NCI-H69 (cell line): ENCODE measurements at places on chromosomes 4 and X.
A peak's percentile ranks its signal among the peaks of the same experiment; 100 is the strongest.

GRCh38 chrX:147174591-147174990, 360.0 kb upstream of the CXorf51A start:
- no peak for DNase-seq

DNA sequence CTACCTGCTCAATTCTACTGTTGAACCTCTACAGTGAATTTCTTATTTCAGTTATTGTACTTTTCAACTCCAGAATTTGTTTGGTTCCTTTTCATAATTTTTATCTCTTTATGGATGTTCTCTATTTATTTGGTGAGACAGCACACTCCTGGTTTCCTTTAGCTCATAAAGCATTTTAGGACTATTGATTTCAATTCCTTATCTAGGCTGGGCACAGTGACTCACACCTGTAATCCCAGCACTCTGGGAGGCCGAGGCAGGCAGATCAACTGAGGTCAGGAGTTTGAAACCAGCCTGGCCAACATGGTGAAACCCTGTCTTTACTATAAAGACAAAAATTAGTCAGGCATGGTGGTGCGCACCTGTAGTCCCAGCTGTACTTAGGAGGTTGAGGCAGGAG, 57.7 kb downstream of the THOC2 start:
- DNase-seq, result no peak

DNA sequence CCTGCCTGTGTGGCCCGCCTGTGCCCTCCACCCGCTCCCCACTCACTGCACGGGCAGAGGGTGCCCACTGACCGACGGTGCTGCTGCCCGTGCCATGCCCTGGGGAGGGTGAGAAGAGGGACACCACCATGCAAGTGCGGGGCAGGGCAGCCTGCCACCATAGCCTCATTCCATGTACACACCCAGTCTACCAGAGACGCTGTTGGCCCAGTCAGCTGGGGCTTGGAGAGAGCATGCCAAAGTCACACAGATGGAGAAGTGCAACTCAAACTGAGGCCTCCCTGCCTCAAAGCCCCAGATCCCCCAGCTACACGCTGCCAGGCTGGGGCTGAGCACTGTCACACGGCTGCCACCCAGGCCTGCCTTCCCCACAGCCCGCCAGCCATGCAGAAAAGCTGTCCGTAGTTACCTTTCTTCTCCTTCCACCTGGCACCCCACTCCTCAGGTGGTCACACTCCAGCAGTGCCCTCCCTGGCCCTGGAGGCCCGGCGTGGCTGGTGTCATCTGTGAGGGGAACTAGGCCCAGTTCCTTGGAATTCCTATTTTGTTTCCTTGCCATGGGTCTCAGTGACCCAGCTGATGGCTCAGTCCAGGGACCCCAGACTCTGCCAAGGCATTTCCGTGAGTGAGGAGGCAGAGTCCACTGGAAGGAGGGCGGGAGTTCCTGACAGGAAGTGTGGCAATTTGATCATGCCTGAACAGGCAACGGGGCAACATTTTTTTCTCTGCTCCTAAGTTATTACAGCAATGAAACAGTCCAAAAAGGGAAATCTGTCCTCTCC, at the start of gene SLC2A9:
Gene SLC2A9 (minus strand): TSS at position 627 of the 782 bp plus-strand sequence. CDS start 68 bp downstream, at position 559.
- no peak for DNase-seq

DNA sequence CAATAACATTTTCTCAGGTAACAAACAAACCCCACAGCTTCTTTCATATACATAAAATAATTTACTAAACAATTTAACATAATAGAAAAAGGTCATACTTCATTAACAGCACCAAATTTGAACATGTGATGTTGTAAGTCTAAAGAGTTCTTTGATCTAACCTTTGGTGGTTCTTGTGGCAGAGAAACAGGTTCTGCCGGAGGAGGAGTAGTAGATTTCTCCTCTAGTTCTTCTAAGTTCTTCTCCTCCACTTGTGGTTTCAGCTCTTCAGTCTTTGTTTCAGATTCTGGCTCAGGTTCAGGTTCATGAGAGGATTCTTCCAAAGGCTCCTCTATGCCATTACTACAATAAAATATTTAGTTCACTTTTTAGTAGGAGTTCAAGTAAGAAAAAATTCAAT, 18.3 kb downstream of the G3BP2 start:
- no peak for DNase-seq

- peak; percentile 94 for DNase-seq
These were observed at the start of gene SEPTIN11 for GRCh38 chr4:76949276-76950051. Gene SEPTIN11 (plus strand): TSS chr4:76949752. CDS start chr4:76949904, 152 bp downstream.

DNA sequence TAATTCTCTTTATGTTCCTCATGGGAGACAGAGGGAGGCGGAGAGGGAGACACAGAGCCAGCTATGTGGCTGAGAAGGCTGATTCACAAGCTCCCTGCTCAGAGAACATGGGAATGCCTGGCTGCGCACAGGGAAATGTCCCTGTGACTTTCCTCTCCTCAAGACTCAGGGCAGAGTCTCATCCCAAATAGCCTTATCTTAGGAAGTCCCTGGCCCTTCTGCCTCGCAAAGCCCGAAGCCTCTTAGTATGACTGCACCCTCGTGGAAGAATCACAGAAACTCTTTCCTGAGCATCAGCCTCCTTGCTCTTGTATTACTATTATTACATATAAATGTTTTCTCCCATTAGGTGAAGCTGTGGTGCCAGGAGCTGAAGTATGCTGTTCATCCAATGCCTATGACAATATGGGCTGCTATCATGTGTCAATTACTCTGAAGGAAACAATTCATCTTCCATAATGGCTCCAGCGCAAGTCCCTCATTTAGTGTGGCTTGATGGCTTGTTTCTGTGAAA, 230.5 kb downstream of the MGST2 start:
- no peak for DNase-seq

- DNase-seq, result no peak
These were observed 111.2 kb upstream of the GRXCR1 start for GRCh38 chr4:42781315-42781714.

GRCh38 chr4:2366252-2367192, 51.9 kb downstream of the ZFYVE28 start:
- DNase-seq, result peak; percentile 79

GRCh38 chr4:94446386-94446785, 5.4 kb upstream of the PDLIM5 start:
- no peak for DNase-seq

- DNase-seq, result no peak
These were observed 13.7 kb downstream of the WDFY3 start for GRCh38 chr4:84952776-84953175.

- peak; percentile 83 for DNase-seq
These were observed 14.8 kb upstream of the PAQR3 start for GRCh38 chr4:78953769-78954666.

DNA sequence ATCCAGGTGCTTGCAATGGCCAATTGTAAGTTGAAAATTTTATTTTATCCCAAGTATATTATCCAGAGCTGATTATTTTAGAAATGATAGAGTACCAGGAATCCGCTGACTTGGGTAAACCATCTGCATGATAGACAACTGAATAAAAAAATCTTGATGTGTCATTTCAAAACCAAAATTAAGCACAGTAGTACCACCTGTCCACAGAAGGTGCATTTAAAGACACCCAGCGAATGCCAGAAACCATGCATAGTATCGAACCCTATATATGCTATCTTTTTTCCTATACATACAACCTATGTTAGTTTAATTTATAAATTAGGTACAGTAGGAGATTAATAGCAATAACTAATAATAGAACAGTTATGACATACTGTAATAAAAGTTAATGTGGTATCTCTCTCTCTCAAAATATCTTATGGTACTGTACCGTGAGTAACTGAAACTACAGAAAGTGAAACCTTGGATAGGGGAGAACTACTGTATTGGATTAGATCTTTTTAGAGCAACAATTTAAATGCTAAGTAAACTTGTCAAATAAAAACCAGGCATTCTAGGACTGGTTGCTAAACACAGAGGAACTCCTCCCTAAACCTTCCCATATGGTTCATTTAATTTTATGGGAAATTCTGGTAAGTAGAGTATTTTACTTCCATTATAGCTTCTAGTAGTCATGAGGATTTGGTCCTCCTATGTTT, 6.2 kb downstream of the NEIL3 start:
- no peak for DNase-seq

DNA sequence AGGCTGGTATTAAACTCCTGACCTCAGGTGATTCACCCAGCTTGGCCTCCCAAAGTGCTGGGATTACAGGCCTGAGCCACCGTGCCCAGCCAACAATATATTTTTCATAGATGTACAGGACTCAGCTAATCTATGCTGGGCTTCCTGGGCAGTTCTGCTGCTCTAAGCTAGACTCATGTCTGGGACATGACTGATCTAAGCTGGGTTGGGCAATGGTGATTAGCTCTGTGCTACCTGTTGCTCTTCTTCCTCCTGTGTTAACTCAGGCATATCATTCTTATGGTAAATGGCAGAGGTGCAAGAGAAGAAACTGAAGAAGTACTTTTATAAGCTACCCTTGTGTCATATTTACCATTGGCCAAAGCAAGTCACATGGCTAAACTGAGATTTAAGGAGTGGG, 11.4 kb upstream of the SUPT20HL2 start:
- DNase-seq, result no peak

DNA sequence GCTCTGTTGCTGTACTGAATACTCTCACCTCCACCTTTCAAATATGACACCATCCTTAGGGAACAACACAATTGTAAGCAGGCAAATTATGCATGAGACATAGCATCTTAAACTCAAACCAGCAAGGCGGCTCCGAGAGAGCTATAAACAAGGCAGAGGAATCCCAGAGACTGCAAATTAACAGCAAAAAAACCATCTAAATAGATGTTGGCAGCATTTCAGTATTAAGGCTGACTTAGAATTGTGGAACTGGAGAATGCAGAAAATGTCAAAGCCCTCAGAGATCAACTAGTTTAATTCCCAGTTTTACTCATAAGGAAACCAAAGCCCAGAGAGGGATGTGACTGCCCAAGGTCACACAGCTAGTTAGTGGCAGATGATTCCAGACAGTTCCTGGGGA, 37.2 kb upstream of the SPANXC start:
- no peak for DNase-seq

GRCh38 chrX:152136312-152136711, 2.1 kb downstream of the MAGEA10 start:
- DNase-seq, result no peak

GRCh38 chr4:89316931-89317366, 9.3 kb upstream of the GPRIN3 start:
- DNase-seq, result peak; percentile 55

DNA sequence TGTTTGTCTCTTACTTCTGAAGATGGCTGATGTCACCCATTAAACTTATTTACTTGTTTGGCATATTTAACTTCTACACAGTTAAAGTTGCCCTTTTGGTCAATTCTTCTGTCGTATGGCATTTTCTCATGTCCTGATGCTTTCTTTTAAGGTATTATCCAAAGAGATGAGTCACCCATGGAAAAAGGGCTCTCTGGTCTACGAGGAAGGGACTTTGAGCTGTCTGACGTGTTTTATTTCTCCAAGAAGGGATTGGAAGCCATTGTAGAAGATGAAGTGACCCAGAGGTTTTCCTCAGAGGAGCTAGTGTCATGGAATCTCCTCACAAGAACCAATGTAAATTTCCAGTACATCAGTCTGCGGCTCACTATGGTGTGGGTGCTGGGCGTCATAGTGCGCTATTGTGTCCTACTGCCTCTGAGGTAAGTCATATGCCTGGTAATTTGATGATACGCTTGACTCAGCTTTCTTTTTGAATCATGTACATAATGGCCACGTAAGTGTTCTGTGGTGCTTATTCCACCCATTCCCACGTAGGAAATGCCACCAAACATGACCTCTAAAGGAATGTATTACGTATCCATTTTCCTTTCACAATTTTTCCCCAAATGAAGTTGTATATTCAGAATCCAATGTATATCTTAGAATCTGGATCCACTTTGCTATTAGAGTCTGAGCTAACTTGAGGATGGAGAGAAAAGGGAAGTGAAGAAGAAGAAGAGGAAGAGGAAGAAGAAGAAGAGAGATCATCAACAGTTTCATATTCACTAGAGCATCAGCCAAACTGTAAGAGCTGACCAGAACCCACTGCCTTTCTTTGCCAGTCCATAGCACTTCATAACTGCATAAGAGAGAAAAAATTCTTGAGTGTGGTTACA, 45.7 kb downstream of the GPAT3 start:
- no peak for DNase-seq

- DNase-seq, result peak; percentile 31
These were observed 28.4 kb upstream of the SLITRK4 start for GRCh38 chrX:143664302-143664701.

DNA sequence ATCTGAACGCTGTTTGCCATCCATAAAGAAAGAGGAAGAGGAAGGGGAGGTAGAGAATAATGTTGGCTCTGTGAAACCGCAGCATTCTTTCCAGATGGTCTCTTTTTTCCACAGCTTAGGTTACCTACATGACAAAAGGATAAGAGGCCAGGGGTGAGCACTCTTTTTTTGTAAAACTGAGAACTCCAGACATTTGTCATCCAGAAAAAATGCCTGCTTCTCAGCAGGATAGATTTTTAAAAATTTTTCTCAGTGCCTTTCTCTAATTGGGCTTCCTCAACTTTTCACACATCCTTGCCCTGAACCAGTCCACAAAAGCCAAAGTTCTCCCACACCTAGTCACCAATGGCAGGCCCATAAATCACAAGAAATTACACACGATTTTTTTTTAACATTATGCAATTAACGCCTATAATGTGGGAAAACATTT, 158.1 kb upstream of the TENM3 start:
- DNase-seq, result peak; percentile 62

- DNase-seq, result no peak
These were observed 540.9 kb downstream of the PPP4R3C start for GRCh38 chrX:26922278-26922677.

GRCh38 chr4:112361181-112361791, 64.1 kb downstream of the ALPK1 start:
- DNase-seq, result peak; percentile 56

- no peak for DNase-seq
These were observed 9.2 kb downstream of the CMC4 start for GRCh38 chrX:155061760-155062159.

DNA sequence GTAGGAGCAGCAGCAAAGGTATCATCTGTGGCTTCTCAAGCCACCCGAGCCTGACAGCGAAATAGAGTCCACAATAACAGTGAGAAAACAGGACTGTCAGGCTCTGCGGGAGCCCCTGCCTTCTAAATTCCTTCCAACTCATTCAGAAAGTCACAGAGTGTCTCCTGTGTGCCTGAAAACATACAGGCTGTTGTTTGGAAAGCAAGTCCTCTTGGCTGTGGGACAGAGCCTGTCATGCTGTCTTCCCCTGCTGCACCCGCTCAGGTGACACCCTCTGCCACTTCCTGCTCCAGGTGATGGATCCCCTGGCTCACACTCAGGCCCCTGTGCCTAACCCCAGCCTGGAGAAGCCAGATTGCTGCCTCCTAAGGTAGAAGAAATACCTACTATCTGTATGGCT, 152.3 kb downstream of the RAB28 start:
- DNase-seq, result peak; percentile 30

GRCh38 chr4:109547394-109547793, 12.7 kb upstream of the MCUB start:
- DNase-seq, result no peak

DNA sequence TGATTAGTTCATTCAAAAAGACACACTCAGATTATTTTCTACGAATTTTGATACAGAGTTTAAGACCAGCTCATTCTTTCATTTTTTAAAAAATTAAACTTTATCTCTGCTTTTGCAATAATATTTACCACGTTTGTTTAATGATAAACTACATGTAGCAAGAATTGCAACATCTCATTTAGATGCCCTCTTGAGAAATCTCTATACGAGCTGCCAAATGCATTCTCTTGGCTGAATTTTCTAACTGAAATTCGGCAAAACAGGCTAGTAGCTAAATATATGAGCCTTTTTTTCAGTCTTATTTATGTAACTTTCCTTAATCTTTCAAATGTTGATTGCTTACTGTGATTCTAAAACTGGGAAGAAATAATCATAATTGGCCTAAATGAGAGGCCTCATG, 2.1 kb upstream of the GC start:
- no peak for DNase-seq

- no peak for DNase-seq
These were observed 23.2 kb downstream of the VEGFC start for GRCh38 chr4:176769514-176769913.

GRCh38 chrX:41178201-41178600, 93.0 kb downstream of the USP9X start:
- peak; percentile 21 for DNase-seq
